ENCODE measurements at places on chromosomes 3 and 15.

- DNase-seq, result no peak
These were observed 8.2 kb downstream of the RCN2 start for GRCh38 chr15:76939715-76940114.

- DNase-seq, result peak; percentile 42
These were observed 24.6 kb upstream of the SLC6A6 start for GRCh38 chr3:14377838-14378169.

GRCh38 chr15:93136606-93137005, 47.6 kb upstream of the RGMA start:
- no peak for DNase-seq

- peak; percentile 57 for DNase-seq
These were observed 99.6 kb downstream of the FNDC3B start for GRCh38 chr3:172138792-172139507.

DNA sequence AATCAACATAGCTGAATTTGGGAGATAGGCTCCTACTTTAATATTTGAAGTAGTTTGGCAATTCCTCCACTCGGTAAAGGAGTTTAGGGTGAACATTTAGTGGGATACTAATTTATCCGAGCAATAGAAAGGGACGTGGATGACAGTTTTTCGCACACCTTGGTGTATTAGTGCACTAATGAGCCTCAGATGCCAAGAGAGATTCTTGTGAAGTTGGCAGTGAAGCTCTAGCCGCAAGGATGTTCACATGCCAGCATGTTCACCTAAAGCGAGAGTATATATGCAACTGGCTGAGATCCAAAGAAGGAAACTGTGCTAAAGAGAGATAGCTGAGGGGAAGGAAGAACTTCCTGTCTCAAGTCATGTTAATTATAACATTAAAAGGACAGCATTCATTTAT, 58.5 kb downstream of the TGFBR2 start:
- DNase-seq, result no peak

GRCh38 chr15:53197426-53197839, 407.3 kb upstream of the ONECUT1 start:
- DNase-seq, result peak; percentile 58

DNA sequence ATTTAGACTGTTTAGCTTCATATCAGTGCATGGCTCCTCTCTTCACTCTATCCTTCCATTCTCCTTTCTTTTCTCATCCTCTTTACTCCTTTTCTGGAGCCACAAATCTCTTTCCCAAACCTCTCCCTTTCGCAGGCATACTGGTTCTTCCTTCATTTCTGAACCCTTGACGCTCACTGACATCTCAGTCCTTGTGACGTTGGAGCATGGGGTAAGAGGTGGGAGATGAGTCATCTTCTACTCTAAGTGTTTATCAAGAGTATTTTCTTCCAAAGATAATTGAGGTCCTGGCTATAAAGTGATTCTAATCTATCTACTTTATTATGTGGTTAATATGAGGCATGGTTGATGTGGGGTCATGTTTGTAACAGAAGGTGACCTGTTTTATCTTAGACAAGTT, 414.2 kb downstream of the AGBL1 start:
- DNase-seq, result no peak

GRCh38 chr15:41333026-41333562, 413 bp downstream of the NUSAP1 start:
- no peak for DNase-seq

- no peak for DNase-seq
These were observed 95.9 kb downstream of the FAM43A start for GRCh38 chr3:194781617-194782016.

DNA sequence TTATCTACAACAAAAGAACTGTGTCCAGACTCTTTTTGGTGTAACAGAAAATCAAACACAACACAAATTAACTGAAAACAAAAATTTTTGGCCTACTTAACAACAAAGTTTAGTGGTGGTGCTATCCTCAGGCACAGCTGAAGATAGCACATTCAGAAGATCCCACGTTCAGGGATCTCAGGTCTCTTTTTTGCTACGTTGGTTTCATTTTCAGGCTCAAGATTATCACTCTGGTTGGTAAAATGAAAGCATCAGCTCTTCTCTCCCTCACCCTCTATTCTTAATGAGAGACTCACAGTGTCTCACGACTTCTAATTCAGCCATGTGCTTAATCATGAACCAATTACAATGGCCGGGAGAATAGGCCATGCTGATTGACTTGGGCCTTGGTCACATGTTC, 146.9 kb upstream of the PTPRG start:
- no peak for DNase-seq

- DNase-seq, result no peak
These were observed 106.2 kb downstream of the XXYLT1 start for GRCh38 chr3:195164573-195165264.

- no peak for DNase-seq
These were observed 165.2 kb downstream of the SLCO3A1 start for GRCh38 chr15:92018535-92019239.

DNA sequence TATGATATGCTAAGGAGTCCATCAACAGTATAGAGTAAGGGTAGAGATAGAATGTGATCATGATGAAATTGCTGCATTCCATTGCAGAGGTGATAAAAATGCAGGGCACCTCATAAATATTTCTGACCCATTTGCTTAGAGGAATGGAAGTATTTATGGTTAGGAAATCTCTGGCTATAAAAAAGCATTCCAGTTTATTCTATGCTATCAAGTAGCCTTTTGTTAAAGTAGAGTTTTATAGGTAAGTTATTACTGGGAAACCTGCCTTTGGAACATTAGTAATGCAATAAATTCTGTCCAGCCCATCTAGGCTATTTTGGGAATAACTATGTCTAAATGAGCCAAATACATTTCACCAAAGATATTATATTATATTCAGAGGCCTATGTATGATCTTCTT, 19.8 kb upstream of the STRIT1 start:
- DNase-seq, result no peak

GRCh38 chr15:40695469-40695890, 506 bp downstream of the RAD51 start:
- DNase-seq, result peak; percentile 49

- no peak for DNase-seq
These were observed 74.8 kb upstream of the MAGI1 start for GRCh38 chr3:66113542-66113941.

GRCh38 chr3:164679245-164679644, 399.1 kb downstream of the SI start:
- DNase-seq, result no peak

- DNase-seq, result no peak
These were observed 26.7 kb upstream of the PLA2G4D start for GRCh38 chr15:42121021-42121420.

DNA sequence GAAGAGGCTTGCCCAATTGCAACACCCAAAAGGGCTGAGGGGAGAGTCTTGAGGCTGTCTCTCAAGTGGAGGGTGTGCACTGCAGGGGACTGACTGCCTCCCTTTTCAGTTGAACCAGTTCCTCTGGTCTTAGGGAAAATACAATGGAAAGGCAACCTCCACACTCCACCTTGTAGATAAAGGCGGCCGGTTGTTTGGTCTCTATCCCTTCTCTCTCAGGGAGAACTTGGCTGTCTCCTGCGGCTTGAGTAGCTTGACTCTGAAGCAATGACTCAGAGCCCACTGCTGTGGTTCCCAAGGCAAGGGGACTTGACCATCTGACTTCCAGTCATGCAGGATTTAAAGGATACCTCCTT, 143.2 kb upstream of the UMPS start:
- DNase-seq, result no peak

DNA sequence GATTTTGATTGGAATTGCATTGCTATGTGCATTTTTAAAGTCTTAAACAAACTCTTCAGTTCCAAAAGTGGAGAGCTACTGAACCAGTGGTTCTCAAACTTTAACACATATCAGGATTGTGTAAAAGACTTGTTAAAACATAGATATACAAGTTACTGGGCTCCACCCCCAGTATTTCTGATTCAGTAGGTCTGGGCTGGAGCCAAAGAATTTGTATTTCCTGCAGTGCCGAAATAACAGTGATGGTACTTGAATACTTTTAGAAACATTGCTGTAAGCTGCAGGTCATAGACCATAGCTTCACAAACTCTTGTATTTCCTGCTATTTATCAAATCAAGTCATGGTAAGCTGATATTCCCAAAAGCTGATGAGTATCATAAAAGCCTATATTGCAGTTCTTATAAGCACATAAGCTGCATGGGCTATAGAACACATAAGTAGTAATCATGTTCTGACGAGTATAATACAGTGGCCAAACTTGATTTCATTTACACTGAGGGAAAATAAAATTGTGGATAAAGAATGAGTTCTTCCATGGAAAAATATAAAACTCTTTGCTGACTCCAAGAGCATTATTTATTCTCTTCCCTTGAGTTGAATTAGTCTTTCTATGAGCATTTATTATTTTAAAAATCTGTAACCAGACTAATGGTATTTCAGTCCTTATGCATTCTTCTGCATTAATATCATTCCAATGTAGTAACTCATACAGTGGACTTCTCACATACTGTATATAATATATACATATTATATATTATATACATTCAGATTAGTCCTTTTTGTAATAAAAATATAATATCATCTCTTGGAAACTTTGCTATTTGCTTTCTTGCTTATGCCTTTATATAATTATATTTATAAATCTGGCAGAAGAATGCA, 550.5 kb upstream of the AGTR1 start:
- no peak for DNase-seq

DNA sequence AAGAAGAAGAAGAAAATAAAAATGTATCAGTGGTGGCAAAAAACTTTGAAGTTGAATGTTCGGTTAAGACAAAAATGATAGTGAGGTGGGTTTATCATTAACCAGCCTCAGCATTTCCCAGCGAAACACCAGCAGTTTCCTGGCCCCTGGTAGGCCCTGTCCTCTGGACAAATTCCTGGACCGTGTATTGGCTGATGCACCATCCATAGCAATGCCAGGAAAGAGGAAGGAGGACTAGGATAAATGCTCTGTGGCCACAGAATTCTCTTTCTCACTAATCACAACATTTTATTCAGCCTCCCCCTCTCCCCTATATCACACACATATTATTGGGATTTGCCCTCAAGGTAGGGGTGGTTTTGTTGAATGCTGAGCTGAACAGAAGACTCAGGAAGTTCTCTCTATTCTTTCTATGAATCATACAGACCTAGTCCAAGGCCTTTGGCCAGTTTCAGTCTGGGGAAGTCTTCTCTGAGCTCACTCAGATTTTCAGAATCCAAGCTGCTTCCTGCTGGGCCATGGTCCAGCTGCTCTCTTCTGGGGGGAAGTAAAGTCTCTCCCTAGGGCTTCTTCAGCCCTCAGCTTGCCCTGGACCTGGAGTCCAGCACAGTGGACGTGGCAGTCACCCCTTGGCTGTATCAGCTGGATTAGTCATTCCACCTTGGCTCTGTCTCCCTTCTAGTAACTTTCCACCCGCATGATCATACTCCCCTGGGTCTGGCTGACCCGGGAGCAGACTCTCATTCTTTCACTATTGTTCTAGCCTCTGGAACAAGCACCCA, 27.6 kb downstream of the SLC28A1 start:
- no peak for DNase-seq

GRCh38 chr3:197014942-197015575, 14.6 kb downstream of the MELTF start:
- no peak for DNase-seq

GRCh38 chr15:99753066-99753465, 19.8 kb upstream of the LYSMD4 start:
- DNase-seq, result no peak

DNA sequence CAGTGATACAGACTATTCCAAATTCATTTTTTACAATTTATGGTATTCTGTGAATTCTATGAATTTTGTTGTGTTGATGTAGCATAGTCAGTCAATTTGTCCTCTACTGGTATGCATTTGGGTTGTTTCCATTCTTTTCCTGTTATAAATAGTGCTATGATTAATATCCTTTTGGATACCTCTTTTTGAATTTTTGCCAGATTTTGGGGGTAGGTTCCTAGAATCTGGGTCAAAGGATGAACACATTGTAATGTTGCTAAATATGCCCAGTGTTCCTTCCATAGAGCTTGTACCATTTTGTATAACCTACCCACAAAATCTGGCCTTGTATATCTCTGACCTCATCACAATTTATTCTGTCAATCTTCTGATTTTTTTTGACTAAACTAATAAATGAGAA, 44.4 kb upstream of the C3orf38 start:
- no peak for DNase-seq

- no peak for DNase-seq
These were observed 59.7 kb upstream of the ANKRD34C start for GRCh38 chr15:79222808-79223207.

- no peak for DNase-seq
These were observed 90.4 kb downstream of the TBC1D2B start for GRCh38 chr15:77986891-77987764.

- no peak for DNase-seq
These were observed 28.5 kb downstream of the TMEM41A start for GRCh38 chr3:185470323-185470722.

GRCh38 chr15:73872346-73872745, 1.0 kb upstream of the TBC1D21 start:
- DNase-seq, result no peak

- no peak for DNase-seq
These were observed 75.8 kb downstream of the SQOR start for GRCh38 chr15:45710657-45711056.

GRCh38 chr3:118833075-118833474, 201.6 kb downstream of the IGSF11 start:
- no peak for DNase-seq

GRCh38 chr3:40228792-40229350, 80.6 kb upstream of the EIF1B start:
- DNase-seq, result no peak

DNA sequence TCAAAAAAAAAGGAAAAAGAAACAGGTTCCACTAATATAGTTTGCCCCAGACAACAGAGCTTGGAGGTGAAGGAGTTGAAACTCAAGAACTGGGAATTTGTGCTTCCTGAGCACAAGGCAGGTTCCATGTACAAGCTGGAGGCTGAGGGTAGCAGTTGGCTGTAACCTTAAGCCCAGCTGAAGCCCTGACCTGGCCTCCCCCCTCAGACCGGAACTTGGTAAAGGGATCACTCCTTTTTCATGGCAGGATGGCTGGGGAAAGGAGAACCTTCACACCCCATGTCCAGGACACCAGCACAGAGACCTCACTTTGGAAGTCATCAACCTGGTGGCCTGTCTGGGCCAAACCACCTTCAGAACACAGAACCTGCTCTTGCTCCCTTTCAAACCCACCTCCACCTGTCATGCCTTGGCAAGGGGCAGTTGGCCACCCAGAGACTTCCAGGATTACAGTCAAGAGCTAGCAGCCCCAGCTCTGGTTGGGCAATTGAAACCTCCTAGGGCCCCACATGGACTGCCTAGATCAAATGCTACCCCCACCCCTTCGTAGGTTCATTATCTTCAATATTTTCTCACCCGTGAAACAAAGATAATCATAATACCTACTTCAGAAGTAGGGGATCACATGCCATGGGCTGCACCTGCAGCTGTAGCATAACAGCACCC, 3.5 kb downstream of the RPL29 start:
- no peak for DNase-seq

GRCh38 chr3:177314897-177315296, 117.6 kb upstream of the TBL1XR1 start:
- DNase-seq, result no peak

GRCh38 chr3:9590282-9590791, 36.7 kb upstream of the LHFPL4 start:
- no peak for DNase-seq

GRCh38 chr3:133965013-133965570, 64.6 kb downstream of the SLCO2A1 start:
- no peak for DNase-seq

- DNase-seq, result no peak
These were observed 166.9 kb downstream of the ULK4 start for GRCh38 chr3:41794748-41795589.

- no peak for DNase-seq
These were observed 628.4 kb upstream of the TGFBR2 start for GRCh38 chr3:29978036-29978435.

All from stimulated activated naive CD8-positive, alpha-beta T cell treated with anti-CD3 and anti-CD28 coated beads, Interleukin-15, Interleukin-2, amounts not matched to agents 100 U/mL and 50 U/mL, for 24 hours (primary cell).